Mucosa of gallbladder (tissue), 1 donor: ENCODE measurements at places on chromosomes 5 and 9.

- no peak for DNase-seq
These were observed 34.2 kb downstream of the EMB start for GRCh38 chr5:50406877-50407276.

DNA sequence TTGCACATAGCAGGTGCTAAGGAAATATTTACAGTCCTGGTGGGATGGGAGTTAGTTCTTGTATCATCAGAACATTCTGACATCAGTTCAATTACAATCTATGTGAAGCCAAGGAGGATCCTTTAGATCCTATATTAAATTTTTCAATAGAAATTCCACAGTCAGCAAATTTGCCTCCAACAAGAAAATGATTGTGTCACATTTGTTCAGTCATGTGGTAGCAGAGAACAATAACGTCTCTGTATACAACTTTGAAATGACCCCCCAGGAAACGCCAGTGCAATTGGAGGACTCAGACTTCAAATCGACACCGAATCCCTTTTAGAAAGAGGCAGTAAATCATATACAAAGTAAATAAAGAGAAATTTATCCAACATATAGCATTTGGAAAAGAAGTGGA is 392.1 kb downstream of the DTWD2 start:
- DNase-seq = no peak

DNA sequence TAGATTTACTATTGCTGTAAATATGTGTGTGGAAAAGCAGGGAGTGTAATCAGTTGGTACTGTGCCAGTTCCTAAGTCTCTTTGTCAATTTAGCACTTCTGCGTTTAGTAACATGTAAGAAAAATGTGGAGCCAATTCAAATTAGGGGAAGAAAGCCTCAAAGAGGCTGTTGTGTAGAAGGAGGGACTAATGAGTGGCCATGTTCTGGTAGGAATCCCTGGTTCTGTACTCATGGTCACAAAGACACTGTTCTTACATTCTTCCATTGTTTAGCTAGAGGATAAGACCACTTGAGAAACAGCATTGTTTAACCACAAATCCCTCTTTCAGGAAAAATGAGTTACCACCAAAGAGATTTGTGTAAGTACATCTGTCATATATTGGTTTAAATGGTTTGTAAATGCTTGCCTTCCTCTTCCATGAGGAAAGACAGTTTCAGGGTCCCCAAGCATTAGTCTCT is 14.9 kb downstream of the ARHGEF28 start:
- DNase-seq = no peak

DNA sequence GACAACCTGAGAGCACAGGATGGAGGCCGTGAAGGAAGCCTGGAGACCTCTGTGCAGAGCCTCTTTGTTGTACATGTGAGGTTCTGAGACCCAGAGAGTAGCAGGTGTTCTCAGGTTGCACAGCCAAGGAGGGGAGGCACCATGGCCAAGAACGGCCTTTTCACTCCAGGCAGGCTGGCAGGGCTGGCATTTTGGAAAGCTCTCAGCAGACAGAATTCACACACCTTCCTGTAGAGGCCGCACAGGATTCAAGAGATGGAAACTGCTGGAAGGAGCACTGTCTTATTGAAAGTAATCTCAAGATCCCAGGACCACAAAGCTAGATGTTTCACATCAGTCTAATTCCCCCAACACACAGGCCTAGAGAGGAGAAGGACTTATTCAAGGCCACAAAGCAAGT is 52.8 kb upstream of the XPA start:
- DNase-seq = no peak

GRCh38 chr9:70257991-70258691 is 637 bp upstream of the SMC5 start:
- DNase-seq = peak; percentile 23

GRCh38 chr5:124596595-124597421 is 149.6 kb downstream of the ZNF608 start:
- peak; percentile 36 for DNase-seq

- no peak for DNase-seq
These were observed 4.8 kb downstream of the ALDH1A1 start for GRCh38 chr9:72947984-72948465.

GRCh38 chr5:97377582-97377981 is 194.5 kb upstream of the RIOK2 start:
- DNase-seq = no peak

DNA sequence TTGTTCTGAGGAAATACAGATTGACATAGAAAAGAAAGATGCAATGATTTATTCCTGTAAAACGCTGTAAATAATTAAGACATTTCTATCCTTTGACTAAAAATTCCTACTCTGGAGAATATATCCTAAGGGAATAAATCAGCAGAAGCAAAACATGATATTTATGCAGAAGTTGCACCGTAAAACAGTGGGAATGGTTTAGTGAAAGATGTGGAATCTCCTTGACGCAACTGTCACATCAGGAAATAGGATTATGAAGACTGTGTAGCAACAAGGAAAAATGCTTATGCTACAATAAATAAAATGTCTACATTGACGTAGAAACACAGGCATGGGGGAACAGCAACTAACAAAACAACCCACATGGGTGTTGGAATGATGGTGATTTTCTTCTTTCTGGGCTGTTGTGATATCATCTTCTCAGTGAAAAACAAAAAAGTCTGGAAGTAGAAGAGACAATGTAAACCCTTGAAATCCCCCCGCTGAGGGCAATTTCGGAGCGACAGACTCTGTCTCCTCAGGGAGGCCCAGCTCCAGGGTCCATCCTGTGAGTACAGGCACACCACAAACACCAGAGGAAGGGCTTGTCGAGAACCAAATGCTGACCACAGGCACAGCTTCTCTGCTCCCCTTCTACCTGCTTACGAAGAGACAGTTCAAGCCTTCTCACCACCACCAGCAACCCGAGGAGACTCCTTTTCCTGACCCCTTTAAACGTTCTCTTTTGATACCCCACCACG is 25.2 kb downstream of the COL23A1 start:
- no peak for DNase-seq

GRCh38 chr9:113646946-113647914 is 183.7 kb downstream of the RGS3 start:
- DNase-seq = no peak

DNA sequence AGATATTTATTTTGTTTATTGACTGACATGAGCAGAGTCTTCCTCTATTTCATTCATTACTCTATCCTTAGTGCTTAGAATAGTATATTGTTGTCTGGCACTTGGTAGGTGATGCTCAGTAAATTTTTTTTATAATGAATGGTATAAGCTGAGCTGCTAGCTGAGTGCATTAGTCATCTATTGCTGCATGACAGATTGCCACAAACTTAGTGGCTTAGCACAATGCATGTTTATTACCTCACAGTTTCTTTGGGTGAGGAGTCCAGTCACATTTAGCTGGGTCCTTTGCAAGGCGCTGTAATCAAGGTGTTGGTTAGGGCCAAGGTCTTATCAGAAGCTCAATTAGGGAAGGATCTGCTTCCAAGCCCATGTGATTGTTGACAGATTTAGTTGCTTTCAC is 23.1 kb downstream of the SMAD5 start:
- no peak for DNase-seq

GRCh38 chr5:148179234-148179824 is 11.0 kb downstream of the SPINK14 start:
- DNase-seq = no peak

- DNase-seq = no peak
These were observed 14.5 kb downstream of the PHF19 start for GRCh38 chr9:120862452-120862851.

DNA sequence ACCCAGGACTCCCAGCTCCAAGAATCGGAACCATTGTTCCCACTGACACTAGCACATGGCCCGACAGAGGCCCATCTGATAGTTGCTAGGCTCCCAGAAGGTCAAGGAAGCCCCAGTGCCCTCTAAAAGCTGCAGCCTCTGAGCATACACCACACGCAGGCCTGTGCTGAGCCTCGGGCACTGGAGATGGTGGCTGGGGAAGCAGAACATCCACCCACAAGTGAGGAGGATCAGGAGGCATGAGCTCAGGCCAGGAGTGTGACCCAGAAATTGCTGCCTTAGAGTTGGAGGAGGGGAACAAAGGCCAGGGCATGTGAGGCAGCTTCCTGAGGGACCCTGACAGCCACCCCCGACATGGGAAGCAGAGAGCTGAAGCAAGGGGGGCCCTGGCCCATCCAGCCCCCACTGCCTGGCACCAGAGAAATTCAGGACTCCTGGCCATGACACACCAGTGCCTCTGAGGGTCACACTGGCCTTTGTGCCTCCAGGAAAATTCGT is 21.4 kb downstream of the IPPK start:
- no peak for DNase-seq

GRCh38 chr9:119179701-119180100 is 189.5 kb downstream of the BRINP1 start:
- no peak for DNase-seq

DNA sequence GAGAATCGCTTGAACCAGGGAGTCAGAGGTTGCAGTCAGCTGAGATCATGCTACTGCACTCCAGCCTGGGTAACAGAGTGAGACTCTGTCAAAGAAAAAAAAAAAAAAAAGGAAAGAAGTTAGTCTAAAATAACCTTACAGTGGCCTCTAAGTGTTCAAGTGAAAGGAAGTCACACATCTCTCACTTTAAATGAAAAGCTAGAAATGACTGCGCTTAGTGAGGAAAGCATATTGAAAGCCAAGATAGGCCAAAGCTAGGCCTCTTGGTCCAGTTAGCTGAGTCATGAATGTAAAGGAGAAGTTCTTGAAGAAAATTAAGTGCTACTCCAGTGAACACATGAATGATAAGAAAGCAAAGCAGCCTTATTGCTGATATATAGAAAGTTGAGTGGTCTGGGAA is 38.1 kb downstream of the ITGA1 start:
- DNase-seq = no peak

DNA sequence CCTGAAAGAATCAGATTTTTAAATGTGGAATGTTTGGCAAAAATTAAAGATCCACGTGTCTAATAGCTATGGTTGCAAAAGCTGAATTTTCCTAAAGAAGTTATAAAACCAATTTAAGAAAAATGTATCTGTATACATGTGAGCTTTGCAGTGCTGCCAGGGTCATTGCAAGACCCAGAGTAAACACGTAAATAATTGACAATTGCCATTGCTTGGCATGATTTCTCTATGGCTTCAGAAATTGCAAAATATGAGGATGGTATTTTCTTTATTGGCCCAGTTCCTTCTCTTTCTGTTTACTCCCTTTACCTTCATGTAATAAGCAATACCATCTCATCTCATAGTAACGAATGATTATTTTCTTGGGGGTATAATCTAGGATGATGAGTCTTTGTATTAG is 123.9 kb downstream of the ERCC6L2 start:
- DNase-seq = no peak

- no peak for DNase-seq
These were observed 323.4 kb downstream of the CHSY3 start for GRCh38 chr5:130227699-130228098.

- DNase-seq = peak; percentile 88
These were observed 29.8 kb upstream of the GGTA1 start for GRCh38 chr9:121529237-121529987.

DNA sequence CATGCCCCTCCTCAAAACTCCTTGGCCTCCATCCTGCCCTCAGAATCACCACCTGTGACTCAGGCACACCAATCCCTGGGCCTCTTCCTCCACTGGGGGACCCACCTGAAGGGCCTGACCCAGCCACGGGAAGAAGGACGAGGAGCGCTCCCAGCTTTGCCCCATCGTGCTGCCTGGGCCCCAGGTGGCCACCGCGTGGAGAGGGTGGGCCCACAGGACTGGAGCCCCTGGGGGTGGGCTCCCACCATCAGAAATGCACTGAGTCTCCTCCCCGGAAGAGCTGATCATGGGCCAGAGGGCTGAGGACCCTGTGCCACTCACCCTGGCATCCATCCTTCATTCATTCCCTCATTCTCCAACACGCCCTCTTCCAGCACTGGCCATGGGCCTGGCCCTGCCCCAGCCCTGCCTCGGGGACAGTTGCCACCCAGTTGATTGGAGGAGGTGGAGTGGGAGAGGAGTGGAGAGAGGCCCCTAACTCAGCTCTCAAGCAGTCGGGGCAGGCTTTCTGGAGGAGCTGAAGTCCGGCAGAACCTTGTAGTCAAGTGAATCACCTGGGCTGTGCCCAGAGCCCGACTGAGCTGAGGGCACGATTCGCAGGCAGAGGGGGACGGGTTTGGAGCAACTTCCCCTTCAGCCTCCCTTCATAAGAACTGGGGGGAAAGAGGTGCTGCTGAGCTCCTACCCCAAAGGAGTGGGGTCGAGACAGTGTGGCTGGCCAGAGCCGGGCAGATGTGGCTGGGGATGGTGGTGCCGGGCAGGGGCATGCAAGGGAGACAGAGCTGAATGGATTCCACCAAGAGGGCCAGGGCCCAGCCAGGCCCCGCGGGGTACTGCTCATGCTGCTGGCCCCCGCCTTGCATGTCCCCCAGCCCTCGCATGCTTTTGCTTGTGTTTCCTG is 29.6 kb downstream of the DNM1 start:
- DNase-seq = no peak

DNA sequence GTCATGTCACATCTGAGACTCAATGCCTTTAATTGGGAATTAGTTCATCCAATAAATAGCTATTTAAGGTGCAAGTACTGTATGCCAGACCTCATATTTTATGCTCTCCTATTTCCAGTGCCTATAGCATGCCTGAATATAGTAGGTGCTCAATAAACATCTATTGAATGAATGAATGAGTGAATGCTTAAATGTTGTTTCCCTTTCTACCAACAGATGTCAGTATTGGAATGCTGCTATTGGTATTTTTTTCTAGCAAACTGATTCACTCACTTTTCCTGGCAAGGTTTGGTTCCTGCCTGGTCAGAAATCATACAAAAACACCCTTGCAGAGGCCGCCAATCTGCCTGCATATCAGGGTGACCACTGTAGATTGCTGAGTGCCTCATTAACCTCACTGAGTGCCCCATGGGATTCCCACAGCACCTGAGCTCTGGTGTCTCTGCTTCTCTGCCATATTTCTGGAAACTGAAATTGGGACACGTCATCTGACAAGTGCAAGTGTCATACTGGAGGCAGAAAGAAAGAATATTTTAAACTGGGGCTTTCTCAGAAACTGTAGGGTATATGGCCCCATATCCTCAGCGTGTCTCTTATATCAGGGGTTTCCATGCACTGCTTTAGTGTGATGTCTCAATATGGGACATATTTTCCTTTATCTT is 359.7 kb downstream of the TRIM32 start:
- no peak for DNase-seq

- no peak for DNase-seq
These were observed 195.0 kb downstream of the GADD45G start for GRCh38 chr9:89799766-89800165.

DNA sequence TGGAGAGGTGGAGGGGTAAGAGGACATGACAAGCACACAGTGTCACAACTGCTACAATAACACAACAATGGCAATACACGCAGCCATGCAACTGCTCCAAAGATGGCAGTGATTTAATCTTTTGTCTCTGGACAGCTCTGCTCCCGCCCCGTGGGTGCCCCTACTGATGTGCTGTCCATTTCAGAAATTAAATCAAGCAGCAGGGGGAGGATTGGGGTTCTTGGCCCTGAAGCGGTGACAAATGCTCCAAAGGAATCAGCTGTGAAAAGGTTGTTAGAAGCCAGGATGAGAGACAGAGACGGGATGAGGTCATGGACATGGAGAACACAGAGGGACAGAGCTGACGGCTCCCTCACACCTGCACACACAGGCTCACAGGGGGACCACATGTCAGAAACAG is 22.6 kb downstream of the CNTFR start:
- no peak for DNase-seq

- DNase-seq = no peak
These were observed 340.2 kb downstream of the ADAMTS6 start for GRCh38 chr5:65141493-65141892.

GRCh38 chr9:129624168-129624759 is 1.7 kb upstream of the NTMT1 start:
- DNase-seq = no peak
